ELF-1 (cell line): ENCODE measurements at places on chromosomes 4 and X.

DNA sequence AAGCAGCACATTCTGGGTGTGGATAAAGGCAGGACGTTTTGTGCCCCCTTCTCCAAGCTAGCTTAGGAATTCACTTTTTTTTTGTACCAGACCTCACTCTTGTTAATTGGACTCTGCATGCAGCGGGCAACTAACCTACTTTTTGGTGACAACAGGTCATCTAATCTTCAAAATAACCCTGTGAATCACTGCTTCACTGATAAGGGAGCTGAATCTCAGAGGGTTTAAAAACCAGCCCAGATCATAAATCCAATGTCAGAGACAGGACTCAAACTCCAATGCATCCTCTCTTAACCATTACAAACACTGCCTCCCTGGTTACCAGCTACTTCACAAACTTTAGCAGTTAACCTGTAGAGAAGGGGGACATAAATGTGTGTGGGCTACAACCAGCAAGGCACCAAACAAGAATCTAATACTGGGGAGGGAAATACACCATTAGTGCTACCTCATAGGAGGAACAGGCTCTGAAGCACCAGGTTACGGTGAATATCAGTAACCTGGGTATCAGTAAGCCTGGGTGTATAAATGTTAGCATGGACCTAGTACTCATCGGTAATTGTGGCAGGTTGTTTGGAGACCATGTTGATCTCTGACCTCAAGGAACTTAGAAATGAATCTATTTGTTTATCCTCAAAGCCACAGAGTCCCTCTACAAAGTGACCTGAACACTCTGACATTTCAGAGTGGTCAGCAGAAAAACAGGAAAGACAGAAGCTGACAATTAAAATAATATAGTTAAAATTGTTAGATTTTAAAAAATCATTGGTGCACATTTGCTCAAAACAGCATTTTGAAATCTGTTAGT is 2.6 kb downstream of the TIFA start:
- DNase-seq, result no peak

GRCh38 chr4:76256032-76256431 is 4.5 kb downstream of the FAM47E start:
- no peak for DNase-seq

DNA sequence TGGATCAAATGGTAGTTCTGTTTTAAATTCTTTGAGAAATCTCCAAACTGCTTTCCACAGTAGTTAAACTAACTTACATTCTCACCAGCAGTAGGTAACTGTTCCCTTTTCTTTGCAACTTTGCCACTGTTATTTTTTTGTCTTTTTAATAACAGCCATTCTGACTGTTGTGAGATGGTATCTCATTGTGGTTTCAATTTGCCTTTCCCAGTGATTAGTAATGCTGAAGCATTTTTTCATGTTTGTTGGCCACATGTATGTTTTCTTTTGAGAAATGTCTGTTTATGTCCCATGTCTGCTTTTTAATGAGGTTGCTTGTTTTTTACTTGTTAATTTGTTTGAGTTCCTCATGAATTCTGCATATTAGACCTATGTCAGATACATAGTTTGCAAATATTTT is 198.8 kb downstream of the RAB28 start:
- DNase-seq, result no peak

GRCh38 chrX:19560611-19561010 is 45.3 kb upstream of the MAP3K15 start:
- DNase-seq, result no peak

GRCh38 chr4:83644677-83645659 is 109.1 kb downstream of the GPAT3 start:
- DNase-seq, result no peak
